Inflammatory macrophage treated with lipopolysaccharide for 4 hours (primary cell): ENCODE measurements at places on chromosomes 4 and X.

- no peak for DNase-seq
Measured at GRCh38 chrX:17623750-17624149, 113.5 kb upstream of the SCML1 start.

GRCh38 chr4:721261-722168, 15.9 kb downstream of the PCGF3 start:
- no peak for DNase-seq

GRCh38 chr4:101127176-101127790, 220.0 kb downstream of the PPP3CA start:
- no peak for DNase-seq

GRCh38 chrX:19243431-19243830, 100.3 kb upstream of the PDHA1 start:
- DNase-seq: no peak

- DNase-seq: no peak
Measured at GRCh38 chr4:184387351-184387750, 87.0 kb downstream of the IRF2 start.

DNA sequence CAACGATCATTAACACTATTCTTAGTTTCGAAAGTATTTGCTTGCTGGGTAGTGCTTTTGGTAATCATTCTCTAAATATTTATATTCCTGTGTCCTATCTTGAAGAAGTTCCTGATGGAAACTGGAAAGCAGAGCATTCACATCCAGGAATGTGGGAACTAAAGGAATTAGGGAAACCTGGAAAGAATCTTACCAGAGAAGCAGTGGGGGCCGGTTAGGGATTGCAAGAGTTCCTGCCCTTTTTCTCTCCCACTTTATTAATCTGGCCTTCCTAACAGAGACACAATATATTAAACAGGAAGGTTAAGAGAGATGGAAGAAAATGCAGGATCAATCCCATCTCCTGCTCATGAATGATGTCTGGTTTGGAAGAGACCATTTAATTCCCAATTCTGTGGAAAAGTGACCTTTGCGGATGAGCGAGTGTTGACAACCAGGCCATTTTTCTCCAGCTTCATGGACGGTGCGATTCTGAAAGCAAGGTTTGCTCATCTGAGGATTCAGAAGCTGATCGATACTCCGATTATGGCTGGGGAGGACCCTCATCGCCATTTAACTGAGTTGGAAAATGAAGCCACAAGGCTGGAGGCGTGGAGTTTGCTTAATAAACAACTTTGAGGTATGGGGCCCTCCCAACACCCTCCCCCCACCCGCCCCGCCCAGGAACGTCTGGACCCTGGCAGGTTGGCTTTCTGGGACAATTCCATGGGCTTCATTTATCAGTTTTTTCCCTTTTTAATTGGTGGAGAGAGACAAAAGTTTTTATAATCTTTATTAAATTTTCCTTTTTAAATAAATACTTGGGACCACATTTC, 52.3 kb downstream of the C4orf51 start:
- no peak for DNase-seq

DNA sequence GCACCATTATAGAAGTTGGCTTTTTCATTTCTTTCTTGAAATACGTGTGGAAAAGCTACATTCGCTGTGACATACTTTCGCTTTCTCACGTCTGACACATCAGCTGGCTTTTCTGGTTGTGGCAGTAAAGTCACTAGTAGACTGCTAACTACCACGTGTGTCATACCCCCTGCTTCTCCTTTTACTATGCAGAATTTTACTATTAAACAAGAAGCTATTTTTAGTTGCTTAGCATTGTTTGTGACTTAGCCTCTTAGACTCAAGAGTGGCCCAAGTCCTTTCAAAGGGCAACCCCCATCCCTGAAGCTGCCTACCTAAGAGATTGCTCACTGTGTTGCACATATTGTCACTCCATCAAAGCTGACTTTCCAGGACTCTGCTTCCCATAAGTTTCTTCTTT, 2.1 kb upstream of the IL2 start:
- DNase-seq: peak; percentile 77

DNA sequence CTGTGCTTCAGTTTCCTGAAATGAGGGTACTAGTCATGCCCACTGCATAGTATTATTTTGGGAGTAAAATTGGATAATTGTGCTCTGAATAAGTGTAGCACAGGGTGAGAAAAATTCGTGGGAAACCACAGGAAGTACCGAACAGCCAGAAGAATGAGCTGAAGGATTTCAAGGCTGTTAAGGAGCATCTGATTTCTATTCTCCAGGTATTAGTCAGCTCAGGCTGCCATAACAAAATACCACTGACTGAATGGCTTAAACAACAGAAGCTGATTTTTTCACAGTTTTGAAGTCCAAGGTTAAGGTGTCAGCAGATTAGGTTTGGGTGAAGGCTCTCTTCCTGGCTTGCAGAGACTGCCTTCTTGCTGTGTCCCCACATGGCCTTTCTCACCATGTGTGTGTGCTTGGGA, 41.9 kb downstream of the WWC2 start:
- DNase-seq: no peak

DNA sequence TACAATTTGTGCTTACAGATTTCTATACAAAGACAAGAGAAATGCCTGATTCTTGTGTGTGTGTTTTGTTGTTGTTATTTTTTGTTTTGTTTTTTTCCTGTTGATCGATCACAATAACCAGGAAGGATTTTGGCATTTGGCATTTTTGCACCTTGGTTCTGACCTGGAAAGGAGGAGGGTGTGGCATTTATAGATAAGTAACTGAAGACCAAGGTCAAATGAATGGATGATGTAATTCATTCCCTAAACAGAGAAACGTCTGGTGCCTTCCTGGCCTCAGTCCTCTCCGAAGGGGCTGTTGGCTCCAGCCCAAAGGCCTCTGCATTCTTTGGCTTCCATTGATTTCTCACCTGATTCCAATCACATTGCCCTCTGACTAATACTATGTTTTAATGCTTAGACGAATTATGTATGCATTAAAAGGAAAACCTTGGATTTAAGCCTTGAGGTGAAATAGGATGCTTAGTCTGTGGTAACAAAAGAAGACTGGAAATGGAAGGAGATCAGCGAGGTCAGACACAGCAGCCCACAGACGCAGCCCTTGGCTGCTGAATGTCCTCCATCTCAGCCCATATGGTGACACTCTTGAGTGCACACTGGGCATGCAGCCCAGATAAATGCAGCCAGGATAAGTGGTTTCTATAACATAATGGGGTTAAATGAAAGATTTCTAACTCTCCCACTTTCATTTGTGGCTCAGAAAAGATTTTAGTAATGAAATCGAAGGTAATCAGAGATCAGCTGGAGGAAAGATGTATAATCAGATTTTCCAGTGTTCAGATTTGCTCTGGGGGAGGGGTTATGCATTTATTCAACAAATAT, 60.5 kb upstream of the TRIM2 start:
- no peak for DNase-seq

GRCh38 chr4:99998062-99998867, 48.2 kb upstream of the H2AZ1 start:
- DNase-seq: no peak

- no peak for DNase-seq
Measured at GRCh38 chrX:149688552-149688951, 23.3 kb upstream of the MAGEA11 start.

DNA sequence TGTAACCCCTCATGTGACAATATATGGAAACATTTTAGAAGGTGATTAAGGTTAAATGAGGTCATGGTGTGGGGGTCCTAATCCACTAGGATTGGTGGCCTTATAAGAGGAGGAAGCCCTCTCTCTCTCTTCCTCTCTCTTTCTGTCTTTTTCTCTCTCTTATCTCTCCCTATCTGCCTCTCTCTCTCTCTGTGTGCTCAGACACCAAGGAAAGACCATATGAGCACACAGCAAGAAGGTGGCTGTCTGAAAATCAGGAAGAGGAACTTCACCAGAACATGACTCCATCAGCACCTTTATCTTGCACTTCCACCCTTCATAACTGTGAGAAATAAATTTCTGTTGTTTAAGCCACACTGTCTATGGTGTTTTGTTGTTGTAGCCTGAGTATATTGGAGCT, 1472.2 kb downstream of the PCDH7 start:
- no peak for DNase-seq

- peak; percentile 52 for DNase-seq
Measured at GRCh38 chrX:21479695-21480270, 105.6 kb downstream of the CNKSR2 start.

- DNase-seq: no peak
Measured at GRCh38 chr4:157808796-157809383, 363.9 kb downstream of the GASK1B start.

GRCh38 chrX:106774981-106775380, 27.5 kb upstream of the TBC1D8B start:
- DNase-seq: no peak

- no peak for DNase-seq
Measured at GRCh38 chrX:119343856-119344255, 55.3 kb upstream of the SLC25A43 start.

DNA sequence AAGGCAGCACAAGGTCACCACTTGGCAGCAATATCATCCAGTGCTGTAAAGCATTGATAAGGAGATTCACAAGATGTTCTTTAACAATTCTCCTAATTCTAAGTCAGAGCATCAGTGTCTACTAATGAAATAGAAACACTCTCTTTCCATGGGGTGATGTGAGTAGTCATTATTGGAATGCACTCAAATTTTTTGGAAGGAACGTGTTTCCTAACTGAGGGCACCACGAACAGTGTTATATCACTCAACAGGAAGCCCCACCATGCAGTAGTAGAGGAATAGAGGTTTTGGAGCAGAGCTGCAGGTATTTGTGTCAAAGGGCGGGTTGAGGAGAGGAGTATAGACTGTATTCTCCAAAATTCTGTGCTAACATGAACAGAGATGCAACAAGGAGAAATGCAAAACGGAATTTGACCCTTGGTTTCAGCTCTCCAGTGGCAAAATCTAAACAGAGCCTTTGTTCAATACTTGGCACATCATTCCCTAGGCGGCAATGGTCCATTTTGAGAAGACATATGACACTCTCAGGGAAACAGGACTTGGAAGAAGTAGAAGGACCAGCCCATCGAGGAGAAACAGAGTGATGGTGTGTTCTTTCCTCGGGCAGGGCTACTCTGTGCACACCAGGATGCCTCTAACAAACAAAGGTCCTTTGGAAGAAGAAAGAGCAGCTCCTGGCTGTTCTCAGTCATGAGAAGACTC, 98.9 kb downstream of the CPEB2 start:
- DNase-seq: no peak

DNA sequence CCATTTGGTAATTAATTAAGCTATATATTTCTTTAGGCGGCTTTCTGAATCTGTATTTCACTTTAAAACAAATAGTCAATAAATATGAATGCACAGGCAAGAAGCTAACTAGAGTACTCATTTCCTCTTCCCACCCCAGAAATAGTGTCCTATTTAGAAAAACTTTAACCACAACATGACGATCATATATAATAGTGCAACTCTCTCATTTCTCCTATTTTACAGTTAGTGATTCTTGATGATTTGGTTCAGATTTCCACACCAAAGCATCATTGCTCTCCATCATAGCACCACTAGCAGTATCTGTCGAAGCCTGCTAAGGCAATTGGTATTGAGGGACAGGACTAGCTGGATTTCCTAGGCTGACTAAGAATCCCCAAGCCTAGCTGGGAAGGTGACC, 184.0 kb upstream of the GALNTL6 start:
- no peak for DNase-seq

DNA sequence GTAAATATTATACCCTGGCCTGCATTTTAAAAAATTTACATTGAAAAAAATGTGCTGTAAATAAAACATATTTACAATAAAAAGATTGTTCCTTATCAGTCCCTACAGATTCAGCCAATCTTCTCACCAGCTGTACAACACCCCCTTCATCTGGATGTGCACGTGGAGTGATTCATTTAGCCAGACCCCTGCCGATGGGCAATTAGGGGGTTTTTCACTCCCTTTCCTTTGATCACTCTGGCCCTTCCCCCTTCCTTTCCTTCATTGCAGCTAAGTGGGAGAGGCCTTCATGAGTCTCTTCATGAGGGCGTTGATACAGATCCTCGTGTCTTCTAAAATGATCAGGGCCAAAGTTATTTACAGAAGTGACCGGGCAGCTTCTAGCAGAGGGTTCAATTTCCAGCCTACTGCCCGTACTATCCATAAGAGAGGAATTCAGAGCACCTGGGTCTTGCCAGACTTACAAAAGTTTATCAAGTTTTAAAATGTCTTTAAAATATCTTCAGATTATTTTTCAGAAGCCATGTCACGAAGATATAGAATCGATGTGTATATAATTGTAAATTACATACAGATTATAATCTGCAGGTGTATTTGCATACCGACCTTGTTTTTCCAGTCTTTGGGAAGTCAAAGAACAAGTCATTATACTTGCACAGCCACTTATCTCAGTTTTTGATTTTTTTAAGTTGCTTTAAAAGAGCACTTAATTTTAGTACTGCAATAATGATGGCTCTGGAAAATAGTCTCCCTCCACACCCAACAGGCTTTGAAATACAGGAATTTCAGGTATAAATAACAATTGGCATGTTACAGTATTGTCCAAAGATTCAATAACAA, 21.4 kb upstream of the RASL11B start:
- DNase-seq: no peak

GRCh38 chr4:147846318-147847155, 114.6 kb downstream of the ARHGAP10 start:
- peak; percentile 53 for DNase-seq

DNA sequence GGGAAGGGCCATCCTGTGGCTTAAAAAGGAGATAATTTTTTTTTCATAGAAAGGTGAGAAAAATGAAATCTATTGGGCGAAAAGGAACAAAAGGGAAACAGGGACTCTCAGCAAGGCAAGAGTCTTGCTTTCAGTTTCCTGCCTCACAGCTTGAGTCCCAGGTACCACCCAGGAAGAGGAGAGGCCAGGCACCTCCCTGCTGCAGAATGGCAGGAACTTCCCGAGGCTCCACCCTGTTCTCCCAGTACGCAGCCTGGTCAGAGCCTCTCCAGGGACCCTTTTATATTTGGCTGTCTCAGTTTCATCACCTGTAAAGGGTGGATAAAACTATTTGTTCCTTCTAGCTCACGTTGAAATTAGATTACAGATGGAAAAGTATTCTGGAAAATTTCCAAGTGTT, 33.8 kb downstream of the UCHL1 start:
- DNase-seq: no peak

- no peak for DNase-seq
Measured at GRCh38 chrX:19750028-19750782, 137.2 kb downstream of the SH3KBP1 start.

DNA sequence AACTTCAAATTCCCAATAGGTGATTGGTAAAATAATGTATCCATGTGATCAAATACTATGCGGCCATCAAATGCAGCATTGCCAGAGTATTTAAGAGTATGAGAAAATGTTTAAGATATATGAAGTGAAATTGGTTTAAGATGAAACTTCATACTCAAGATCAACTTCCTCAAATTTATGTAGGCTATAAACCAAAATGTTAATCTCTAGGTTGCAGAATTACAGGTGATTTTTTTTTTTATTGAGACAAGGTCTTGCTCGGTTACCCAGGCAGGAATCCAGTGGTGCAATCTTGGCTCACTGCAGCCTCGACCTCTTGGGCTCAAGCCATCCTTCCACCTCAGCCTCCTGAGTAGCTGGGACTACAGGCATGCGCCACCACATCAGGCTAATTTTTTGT, 25.3 kb downstream of the ACSL4 start:
- no peak for DNase-seq

- no peak for DNase-seq
Measured at GRCh38 chr4:26044524-26044923, 130.5 kb downstream of the SMIM20 start.

GRCh38 chr4:169945636-169946035, 80.6 kb downstream of the MFAP3L start:
- no peak for DNase-seq
